ENCODE measurements at places on chromosomes 3 and 15.

DNA sequence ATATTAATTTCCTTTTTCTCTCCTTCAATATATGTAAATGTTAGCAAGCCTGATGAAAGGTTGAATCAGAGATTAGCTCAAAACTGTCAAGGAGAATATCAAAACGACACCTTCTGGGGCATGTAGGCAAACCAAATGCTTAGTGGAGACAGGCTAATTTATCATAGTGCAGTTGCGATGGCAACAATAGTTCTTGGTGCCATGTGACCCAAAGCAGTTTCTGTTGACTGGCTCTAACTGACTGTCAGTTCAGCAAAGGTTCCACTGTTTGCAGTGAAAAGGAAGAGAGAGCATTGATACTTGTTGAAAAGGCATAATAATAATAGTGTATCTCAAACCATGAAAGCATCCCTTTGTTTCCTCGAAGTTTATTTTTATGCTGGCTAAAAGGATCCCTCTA, 513.9 kb downstream of the NLGN1 start:
- no peak for DNase-seq

- no peak for DNase-seq
Measured at GRCh38 chr15:88348579-88349230, 92.2 kb upstream of the NTRK3 start.

DNA sequence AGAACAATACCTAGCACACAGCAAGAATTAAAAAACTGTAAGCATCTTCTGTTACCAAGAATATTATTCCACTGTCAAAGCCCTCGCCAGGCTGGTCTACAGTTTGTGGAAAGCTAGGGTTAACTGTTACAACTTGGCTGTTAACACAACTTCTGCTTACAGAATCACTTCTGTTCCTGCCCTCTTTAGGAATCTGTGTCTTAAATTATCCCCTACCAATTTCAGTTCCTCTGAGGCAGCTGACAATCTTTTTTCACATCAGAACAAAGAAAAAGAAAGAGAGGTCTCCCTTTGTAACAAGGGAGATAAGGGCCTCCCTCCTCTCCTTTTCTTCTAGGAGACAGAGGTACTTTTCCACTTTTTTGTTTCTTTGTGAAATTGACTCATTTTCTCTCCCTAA, 188.9 kb downstream of the FMN1 start:
- no peak for DNase-seq

- DNase-seq, result no peak
Measured at GRCh38 chr15:70857562-70858285, 3.8 kb upstream of the LARP6 start.

- DNase-seq, result no peak
Measured at GRCh38 chr3:136624894-136625815, 127.0 kb downstream of the STAG1 start.

GRCh38 chr15:31360843-31361763, 34.5 kb downstream of the KLF13 start:
- peak; percentile 67 for DNase-seq

DNA sequence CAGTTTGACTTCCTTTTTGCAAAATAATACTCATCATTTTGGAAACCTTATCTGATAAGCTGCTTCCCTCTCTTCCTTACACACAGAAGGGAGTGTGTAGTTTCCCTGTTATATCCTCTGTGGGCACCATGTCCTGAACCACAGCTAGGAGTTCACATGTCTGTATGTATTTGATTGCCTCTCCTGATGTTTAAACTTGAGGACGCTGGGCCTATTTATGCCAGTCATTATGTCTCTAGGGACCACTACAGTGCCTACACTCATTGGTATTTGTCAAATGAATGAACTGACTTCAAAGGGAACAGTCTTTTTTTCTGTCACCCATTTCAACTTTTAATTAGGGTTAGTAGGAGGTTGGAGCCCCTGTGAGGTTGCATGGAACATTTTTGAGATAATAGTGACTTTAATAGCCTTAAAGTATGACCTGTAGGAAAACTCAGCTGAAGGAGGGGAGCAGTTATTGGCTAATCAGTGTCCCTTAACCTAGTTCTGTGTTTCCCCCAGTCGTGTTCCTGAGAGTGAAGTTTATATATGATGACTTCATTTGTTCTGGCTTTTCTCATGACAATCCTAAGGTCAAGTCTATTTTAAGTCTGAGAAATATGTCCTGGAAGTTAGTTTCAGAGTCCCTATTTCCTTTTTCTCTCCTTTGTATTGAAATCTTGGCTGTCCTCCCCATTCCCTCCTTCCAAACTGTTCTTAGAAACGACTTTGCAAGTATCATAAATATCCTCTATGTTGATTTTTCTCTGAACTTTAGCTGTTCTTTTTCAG, 28.9 kb downstream of the PDE8A start:
- DNase-seq, result peak; percentile 0

DNA sequence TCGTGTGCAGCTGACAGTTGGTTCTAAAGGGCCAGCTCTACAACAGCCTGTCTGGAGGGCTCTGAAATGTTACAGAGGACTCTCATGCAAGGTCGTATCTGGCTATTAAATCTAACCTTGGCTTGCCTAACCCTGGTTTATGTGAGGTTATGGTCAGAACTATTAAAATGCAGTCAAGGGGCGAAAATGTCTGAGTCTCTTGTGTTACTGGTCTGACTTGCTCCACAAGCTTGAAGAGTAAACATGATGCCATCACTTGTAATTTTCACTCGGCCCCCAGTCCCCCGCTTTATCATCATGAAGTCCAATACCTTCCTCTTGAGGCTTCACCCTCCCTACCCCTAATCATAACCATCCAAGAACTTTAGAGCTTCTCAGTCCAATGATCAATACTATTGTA, 9.4 kb downstream of the ENTPD3 start:
- no peak for DNase-seq

GRCh38 chr3:112930771-112931170, 44.1 kb downstream of the CD200R1 start:
- no peak for DNase-seq

GRCh38 chr3:114904633-114905032, 242.5 kb downstream of the ZBTB20 start:
- no peak for DNase-seq

DNA sequence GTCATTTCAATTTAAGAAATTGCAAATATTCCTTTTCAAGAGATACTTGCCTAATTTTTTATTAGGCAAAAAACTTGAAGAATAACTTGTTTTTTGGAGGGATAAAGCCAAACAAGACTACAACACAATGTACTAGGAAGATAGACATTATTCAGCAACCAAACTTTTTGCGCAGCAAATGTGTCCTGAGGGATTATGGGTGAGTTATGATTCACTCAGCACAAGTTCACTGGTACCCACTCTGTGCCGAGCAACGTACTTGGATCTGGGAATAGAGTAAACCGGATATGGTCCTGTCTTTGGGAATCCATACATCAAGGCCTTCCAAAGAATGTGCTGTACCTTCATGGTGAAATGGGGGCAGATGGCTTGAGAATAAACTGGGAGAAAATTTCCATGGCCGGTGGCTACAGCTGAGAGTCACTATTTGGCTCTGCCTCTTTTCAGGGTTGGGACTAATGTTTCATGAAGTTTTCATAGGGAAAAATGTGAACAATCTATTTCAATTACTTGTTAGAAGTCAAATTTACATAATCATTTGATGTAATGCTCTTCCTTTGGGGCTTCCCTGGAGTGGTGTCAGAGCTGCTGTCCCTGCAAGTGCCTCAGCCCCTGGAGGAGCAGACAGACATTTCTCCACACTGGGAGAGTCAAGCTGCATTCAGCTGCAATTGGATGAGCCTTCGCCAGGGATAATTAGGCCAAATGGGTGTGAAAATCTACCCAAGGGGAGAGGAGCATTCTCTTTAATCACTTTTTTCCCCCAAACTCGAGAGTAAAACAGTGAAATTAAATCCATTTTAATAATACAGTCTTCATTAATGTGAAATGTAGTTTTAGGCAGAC, 315.2 kb downstream of the CLSTN2 start:
- no peak for DNase-seq

- no peak for DNase-seq
Measured at GRCh38 chr3:106533093-106533787, 664.4 kb upstream of the CBLB start.

GRCh38 chr3:15633766-15634598, 32.4 kb downstream of the BTD start:
- DNase-seq, result no peak

GRCh38 chr3:47260605-47261004, 22.0 kb downstream of the KIF9 start:
- no peak for DNase-seq

DNA sequence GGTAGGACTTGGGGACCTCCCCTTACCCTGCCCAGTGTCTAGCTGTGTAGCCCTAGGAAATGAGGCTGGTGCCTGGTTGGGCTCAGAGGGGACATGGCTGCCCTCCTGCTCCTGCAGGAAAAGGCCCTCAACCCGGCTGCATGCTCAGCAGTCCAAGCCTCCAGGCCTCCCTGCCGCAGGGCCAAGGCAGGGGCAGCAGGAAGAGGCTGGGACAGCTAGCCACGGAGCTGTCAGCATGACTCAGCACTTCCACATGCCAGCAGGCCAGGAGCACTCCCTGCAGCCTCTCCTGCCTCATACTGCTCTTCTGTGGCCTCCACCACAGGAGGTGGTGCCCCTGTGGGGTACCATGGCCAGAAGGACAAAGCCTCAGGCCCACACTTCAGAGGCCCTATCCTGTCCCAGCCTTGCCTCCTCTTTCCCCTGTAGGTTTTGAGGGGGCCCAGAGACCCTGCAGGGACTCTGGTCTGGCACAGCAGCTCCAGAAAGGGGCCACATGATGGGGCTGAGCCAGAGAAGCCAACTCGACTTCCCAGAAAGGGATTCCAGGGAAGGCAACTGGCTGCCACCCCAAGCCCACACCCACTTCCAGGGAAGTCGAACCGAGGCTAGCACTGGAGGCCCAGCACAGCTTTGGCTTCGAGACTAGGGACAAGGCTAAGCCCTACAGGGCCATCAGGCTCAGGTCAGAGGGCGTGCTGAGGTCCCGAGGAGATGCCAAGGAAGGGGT, 19.5 kb downstream of the TKT start:
- DNase-seq, result no peak

GRCh38 chr15:57227166-57227565, 149.1 kb upstream of the CGNL1 start:
- no peak for DNase-seq

DNA sequence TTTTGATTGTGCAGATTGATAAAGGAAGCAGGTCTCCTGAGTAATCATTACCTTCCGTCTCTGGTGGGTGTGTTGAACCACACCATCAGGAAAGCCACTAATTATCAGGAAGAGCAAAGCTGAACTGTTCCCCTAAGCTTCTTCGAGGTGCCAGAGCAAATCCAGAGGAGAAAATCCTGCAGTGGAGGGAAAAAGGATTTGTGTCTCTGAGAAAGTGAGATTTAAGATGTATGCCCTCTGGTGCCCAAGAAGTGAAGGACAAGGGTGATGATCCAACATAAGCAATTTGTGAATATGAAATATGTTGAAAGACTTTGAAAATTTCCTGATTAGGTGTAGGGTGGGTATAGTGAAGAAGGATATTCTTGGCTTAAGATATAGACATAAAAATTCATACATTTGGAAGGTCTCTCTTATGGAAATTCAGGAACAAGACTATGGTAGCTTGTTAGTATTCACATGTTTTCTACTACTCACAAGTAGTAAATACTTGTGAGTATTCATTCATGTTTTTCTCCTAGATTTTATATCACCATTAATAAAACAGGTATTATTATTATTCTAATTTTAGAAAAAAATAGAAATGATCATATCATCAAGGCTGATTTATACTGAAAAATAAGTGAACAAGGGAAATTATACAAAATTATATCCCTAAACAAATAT, 34.8 kb downstream of the COMMD2 start:
- peak; percentile 49 for DNase-seq

DNA sequence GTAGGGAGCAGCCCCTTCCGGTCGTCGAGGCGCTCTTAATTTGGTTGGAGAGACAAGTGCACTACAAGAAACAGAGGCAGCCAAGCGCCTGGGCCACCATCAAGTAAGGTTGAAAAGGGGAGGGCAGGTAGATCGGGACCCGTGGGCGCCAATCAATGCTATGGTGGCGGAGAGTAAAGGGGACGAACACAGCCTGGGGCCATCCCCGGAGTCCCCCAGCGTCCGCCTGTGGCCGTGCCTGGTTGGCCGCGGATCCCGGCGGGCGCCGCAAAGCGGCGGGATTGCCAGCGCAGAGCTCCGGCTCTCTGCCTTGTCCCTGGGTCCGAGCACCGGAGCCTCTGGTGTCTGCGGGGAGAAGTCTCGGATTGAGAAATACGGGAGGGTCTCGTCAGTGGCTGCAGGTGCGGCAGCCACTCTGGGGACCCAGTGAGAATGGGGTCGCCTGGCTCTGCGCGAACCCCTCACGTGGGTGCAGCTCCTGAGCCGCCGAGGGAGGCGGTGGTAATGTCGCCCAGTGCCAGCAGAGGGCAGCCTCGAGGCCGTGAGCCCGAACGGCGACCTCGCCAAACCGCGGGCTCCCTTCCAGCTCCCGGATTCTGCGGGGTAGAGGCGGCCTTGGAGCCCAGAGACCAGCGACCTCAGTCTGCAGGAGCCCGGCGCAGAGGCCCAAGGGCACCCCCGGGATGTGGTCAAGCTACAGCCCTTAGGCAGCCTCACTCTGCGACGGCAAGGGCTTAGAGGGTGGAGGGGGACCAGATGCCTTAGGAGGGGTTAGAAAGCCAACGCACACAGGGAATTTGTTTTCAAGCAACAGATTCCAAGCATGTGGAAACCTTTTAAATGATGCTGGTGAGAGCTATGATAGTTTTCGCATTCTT, 10.8 kb downstream of the FOXL2 start:
- DNase-seq, result peak; percentile 58

DNA sequence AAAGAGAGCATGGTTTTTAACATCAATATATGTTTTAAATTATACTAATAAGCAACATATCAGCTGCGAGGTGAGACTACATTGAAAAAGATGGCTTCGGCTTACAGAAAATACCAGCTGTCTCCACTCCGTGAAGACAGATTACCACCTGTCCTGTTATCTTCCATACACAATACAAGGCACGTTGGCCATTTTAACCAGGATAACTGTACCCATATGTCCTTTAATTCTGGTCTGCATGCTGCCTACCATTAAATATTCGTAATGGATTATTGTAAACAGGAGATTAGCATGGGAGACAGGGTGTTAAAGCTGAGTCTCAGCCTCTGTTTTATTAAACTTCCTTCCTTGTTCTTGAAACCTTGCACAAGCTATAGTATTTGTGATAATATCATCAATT, 855.5 kb downstream of the ROBO1 start:
- DNase-seq, result no peak

DNA sequence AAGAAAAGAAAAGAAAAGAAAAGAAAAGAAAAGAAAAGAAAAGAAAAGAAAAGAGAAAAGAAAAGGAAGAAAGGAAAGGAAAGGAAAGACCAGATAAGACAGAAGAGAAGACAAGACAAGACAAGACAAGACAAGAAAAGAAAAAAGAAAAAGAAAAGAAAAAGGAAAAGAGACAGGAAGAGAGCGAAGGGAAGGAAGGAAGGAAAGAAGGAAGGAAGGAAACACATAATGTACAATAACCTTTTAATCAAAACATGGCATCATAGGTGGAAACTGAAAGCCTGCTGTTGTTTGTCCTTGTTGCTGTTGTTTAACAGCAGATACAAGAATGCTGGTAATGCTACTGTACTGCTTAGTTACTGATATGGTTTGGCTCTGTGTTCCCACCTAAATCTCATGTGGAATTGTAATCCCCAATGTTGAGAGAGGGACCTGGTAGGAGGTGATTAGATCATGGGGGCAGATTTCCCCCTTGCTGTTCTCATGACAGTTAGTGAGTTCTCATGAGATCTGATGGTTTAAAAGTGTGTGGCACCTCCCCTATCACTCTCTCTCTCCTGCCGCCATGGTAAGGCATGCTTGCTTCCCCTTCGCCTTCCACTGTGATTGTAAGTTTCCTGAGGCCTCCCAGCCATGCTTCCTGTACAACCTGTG, 67.3 kb downstream of the MCF2L2 start:
- no peak for DNase-seq
